ENCODE measurements at places on chromosomes 7 and 10.
A peak's percentile ranks its signal among the peaks of the same experiment; 100 is the strongest.

DNA sequence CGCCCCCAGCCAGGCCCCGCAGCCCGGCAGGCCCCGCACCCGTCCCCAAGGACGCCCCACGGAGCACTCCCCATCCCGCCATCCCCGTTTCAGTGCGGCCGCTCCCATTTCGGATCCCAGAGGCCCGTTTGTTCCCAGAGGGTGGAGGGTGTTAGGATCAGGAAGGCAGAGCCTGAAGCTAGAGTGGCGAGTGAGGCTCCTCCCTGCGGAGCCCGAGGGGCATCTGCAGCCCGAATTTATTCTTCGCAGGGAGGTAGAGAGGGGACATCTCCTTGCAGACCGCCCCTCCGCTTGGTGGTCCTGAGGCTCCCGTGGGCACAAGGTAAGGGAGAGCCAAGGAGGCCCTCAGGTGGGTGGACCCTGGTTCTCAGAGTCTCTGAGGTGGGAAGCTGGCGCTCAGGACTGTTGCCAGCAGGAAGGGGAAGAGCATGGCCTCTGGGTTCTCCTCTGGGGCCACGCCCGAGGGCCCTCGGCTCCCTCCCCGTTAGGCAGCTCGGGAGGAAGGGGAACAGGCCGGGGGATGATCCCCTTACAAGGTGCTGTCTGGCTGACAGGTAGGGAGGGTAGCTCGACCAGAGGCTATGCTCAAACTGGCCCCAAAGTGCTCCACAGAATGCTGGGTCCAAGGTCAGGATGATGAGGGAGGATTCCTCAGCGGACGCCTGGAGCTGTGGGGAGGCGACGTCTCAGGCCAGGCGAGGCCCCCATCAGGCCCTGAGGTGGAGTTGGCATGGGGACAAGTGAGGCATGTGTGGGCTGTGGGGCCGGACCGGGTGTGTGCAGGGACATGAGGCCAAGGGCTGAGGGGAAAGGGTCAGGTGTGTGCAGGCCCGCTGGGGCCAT lies 17.4 kb downstream of the POLL start:
- no peak for DNase-seq

- DNase-seq = no peak
Observed at GRCh38 chr10:6990891-6991290, 410.8 kb upstream of the PRKCQ start.

DNA sequence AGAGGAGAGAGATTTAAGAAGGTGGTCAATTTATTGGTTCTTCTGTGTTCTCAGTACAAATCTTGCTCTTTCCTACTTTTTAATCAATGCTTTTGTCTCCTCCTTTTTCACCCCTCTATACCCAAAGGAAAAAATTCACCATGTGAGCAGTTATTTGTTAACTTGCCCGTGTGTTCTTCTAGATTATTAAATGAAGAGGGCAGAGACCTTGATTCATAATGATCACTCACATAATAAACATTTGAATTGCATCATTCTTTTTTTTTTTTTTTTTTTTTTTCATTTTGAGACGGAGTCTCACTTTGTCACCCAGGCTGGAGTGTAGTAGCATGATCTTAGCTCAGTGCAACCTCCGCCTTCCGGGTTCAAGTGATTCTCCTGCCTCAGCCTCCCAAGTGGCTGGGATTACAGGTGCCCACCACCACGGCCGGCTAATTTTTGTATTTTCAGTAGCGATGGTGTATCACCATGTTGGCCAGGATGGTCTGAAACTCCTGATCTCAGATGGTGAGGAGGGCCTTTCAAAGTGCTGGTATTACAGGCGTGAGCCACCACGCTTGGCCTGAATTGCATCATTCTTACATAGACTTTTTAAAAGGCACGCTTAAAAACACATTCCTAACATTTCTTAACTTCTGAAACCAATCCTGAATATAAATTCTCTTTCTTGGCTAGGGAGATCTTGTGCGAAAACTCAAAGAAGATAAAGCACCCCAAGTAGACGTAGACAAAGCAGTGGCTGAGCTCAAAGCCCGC lies 3.6 kb downstream of the GARS1 start:
- DNase-seq = no peak

DNA sequence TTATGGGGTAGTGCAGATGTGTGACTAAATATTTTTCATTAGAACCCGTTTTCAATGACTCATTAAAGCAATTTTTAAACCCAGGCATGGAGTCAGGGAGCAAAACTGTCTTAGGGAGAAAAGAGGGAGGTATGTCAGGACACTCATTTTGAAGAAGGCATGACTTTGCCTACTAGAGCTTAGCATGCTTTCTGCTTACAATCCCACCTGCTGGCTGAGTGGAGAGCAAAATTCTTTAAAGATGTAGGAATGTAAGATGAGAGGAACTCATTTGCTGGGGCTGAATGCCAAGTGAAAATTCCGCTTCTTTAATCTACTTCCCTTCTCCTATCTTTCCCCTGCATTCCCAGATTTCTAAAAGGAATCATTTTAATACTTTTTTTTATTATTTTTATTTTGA lies 232.6 kb downstream of the GALNT17 start:
- no peak for DNase-seq

- DNase-seq = no peak
Observed at GRCh38 chr7:20035279-20035875, 181.8 kb downstream of the MACC1 start.

DNA sequence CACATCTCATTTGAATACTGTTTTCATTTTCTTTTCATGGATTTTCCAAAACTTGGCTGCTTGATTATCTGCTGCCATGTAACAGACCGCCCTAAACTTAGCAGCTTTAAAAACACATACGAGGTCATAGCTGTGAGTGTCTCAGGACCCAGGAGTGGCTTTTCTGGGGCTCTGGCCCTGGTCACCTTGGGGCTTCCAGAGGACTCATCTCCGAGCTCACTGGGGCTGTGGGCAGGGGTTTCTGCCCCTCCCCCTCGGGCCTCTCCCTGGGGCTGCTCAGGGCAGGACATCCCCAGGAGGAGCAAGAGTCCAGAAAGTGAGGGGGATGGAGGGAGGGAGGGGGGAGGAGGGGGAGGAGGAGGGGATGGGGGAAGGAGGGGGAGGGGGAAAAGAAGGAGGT lies 77.0 kb downstream of the NKX6-2 start:
- DNase-seq = no peak

DNA sequence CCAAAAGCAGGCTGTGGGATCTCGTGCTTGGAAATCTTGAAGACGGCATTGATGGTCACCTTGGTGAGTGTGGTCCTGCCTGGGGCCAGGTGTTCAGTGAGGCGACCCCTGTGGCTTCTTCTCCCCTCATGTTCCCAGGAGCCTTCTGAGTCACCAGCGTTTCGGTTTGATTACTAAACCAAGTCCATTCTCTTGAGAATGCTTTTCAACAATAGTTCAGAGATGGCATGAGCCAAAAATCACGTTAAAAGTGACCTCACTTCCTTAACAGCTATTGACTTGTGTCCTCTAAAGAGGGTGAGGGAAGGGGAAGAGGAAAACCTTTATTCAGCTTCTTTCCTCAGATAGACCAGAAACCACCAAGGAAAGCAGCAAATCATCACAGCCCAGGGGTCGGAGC lies 315.2 kb downstream of the GATA3 start:
- no peak for DNase-seq

DNA sequence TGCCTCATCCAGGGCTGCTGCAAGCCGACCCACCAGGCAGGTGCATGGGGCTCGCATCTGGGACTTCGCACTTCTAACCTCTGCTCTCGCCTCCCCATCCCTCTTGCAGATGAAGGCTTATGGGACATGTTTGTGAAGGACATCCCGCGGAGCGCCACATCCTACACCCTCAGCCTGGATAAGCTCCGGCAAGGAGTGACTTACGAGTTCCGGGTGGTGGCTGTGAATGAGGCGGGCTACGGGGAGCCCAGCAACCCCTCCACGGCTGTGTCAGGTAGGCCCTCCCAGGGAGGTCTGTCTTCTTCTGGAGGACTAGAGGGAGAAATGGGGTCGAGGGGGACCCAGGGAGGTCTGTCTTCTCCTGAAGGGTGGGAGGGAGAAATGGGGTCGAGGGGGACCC lies 448.9 kb upstream of the FOXK1 start:
- no peak for DNase-seq

GRCh38 chr7:117155694-117156093 lies 167.2 kb downstream of the WNT2 start:
- no peak for DNase-seq

DNA sequence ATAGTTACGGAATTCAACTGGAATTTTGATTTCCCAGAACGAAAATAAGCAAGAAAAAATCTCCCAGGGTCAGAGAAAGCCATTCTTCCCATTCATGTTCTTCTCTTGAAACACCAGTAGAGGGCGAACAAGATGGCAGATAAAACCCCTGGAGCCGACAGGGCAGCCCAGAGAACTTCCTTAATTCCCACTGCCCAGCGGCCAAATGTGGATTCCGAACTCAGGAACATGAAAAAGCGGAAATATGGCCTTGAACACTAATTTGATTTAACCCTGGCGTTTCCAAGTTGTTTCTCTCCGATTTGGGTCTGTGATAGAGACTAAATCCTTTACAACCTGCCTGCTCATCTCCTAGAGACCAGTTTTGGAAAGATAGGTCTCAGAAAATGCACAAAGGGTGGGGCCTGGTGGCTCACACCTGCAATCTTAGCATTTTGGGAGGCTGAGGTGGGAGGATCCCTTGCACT lies 100.7 kb upstream of the WAC start:
- DNase-seq = peak; percentile 80

GRCh38 chr10:7610026-7610425 lies 56.7 kb downstream of the ITIH5 start:
- DNase-seq = peak; percentile 18

- no peak for DNase-seq
Observed at GRCh38 chr10:75202321-75203045, 8.1 kb upstream of the VDAC2 start.

- no peak for DNase-seq
Observed at GRCh38 chr7:32266932-32267475, 196.8 kb upstream of the PDE1C start.

DNA sequence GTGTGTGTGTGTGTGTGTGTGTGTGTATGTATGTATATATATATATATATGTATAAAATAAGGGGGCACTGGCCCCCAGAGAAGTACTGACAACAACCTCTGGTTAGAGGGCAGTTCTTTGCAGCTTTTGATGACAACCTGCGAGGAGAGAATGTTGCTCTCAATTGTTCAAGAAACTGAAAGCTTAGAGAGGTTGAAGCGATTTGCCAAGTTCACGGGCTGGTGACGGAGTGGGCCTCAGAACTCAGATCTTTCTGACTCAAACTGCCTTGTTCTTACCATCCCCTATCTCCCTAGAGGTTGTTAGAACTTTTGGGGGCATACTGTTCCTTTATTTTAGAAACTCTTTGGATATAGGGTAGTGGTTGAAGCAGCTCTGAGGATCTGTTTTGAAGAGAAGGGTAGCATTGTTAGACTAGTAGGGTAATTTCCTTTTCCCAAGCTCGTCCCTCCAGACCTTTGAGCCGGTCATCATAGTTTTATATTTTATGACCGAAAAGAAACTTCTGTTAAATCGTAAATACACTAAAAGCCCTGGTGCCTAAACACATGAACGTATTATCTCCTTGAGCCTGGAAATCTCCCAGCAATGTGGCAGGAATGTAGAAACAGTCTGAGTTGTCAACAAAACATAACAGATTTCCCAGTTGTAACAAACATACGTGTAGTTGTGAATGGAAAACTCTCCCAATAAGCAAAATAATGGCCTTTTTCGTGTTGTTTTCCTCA lies 541.7 kb upstream of the GALNT17 start:
- no peak for DNase-seq

DNA sequence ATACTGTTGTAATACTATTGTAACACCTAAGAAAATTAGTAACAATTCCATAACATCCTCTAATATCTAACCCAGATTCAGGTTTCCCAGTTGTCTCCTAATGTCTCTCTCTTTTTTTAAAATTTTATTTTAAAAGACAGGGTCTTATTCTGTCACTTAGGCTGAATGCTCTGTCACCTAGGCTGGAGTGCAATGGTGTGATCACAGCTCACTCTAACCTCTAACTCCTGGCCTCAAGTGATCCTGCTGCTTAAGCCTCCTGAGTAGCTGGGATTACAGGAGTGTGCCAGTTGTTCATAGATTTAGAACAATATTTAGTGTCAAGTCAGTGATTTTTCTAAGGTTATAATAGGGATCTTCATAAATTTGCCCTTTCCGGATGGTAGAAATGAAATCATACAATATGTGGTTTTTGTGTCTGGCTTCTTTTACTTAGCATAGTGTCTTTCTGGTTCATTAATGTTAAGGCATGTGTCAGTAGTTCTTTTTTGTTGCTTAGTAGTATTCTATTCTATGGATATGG lies 14.7 kb downstream of the RALA start:
- no peak for DNase-seq

- no peak for DNase-seq
Observed at GRCh38 chr10:77289790-77290189, 347.8 kb downstream of the KCNMA1 start.

DNA sequence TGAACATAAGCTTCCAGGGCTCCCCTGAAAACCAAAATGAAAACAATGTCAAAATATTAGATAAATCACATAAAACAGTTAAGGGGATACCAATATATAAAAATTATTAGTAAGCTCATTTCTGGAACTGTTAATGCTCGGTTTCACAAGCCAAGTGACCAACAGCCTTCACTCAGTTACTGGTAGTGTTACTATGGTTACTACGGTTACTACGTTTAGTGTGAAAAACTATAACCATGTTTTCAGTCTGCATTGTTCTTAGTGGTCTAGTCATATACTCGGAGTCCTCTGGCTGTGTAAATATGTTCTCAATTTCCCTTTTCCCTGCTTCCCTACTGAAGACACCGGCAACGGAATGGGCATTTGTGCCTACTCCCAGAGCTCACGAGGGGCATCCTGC lies 34.8 kb downstream of the HBP1 start:
- DNase-seq = no peak

DNA sequence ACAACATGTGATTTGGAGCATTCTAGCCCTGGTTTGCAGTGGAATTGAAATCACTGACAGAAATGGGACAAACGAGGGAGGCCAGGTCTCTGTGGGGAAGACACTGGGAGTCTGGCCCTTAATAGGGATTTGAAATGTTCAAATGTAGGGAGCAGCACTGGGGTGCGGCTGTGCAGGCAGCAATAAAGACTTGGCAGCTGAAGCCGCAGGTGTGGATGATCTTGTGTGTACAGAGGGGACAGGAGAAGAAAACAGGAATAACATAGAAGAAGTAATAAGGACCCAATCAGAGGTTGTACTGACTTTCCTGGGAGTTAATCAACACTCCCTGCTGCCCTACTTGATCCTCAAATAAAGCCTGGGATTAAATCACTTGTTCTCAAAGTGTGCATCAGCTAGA lies 127.6 kb upstream of the PTN start:
- no peak for DNase-seq

DNA sequence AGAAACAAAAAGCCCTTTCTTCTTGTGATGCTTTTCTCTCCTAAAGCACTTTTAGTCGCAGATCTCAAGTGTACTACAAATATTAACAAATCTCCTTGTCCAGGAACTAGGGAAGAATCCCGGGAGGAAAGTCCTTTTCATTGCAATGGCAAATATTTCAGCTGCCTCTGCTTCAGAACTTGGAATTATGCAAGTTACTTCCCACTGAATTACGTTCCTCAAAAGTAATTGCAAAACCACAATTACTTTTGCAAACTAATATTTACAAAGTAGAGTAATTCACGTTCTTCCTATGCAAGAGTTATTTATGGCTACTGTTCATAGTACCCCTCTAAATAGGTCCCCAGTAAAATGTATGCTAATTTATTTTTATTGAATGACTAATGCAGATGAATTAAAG lies 14.5 kb downstream of the PRKCQ start:
- no peak for DNase-seq

Data from eye (tissue), 1 donor.